Cardiac atrium fibroblast (primary cell): ENCODE measurements at places on chromosomes 4 and X. TPM values are rescaled to one million over a fixed set of nuclear protein-coding genes. Genes with fewer than 3 reads are reported as not detected.

RHOH gene
- total RNA-seq, result not detected in 2 replicates

BEX5 gene
- total RNA-seq, result not detected in 2 replicates

MAGED4B gene
- 3.8 and 68.5 TPM in 2 replicates for total RNA-seq

SNX25 gene
- 17.0 and 19.0 TPM in 2 replicates for total RNA-seq

FHIP1A gene
- 0.16 TPM in 1 of 2 replicates, not detected in the other for total RNA-seq

CD38 gene
- 0.16 TPM in 1 of 2 replicates, not detected in the other for total RNA-seq

NALF2 gene
- total RNA-seq, result 0.16 TPM in 1 of 2 replicates, not detected in the other

MAGEB2 gene
- total RNA-seq, result not detected in 2 replicates

STPG2 gene
- not detected in 2 replicates for total RNA-seq

SPARCL1 gene
- total RNA-seq, result 61.2 and 133 TPM in 2 replicates

CCNQ gene
- 33.8 and 36.5 TPM in 2 replicates for total RNA-seq

HCFC1 gene
- total RNA-seq, result 22.6 and 39.9 TPM in 2 replicates

HERC5 gene
- 0.16 TPM in 1 of 2 replicates, not detected in the other for total RNA-seq

TMPRSS11F gene
- total RNA-seq, result not detected in 2 replicates

TMSB15B gene
- total RNA-seq, result 5.3 and 12.6 TPM in 2 replicates

USP17L12 gene
- total RNA-seq, result not detected in 2 replicates

AGTR2 gene
- total RNA-seq, result not detected in 2 replicates

PRR32 gene
- not detected in 2 replicates for total RNA-seq

TECRL gene
- not detected in 2 replicates for total RNA-seq

SATL1 gene
- not detected in 2 replicates for total RNA-seq

ACSL4 gene
- total RNA-seq, result 61.7 and 85.1 TPM in 2 replicates
